ENCODE measurements at places on chromosomes 16 and 17. TPM values are rescaled to one million over a fixed set of nuclear protein-coding genes. Genes with fewer than 3 reads are reported as not detected.
A peak's percentile ranks its signal among the peaks of the same experiment; 100 is the strongest.

DNA sequence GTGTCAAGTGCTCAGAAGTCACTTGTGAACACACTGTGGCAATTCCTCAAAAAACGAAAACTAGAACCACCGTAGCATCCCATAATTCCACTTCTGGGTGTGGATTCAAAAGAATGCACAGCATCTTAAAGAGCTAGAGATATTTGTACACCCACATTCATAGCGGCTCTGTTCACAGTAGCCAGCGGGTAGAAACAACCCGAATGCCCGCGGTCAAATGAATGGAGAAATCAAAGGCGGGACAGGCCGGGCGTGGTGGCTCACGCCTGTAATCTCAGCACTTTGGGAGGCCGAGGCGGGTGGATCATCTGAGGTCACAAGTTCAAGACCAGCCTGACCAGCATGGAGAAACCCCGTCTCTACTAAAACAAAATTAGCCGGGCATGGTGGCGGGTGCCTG, 337.5 kb downstream of the SEC14L1 start:
- no peaks in the 10 kb centered on the region for H3K27me3 ChIP-seq
- H3K36me3 ChIP-seq: peaks cover 29% of the 10 kb centered on the region
- H3K4me3 ChIP-seq: no peak overlapping the region
- DNase-seq: no peak

GRCh38 chr16:29315916-29316517, 90.5 kb downstream of the NPIPB11 start:
- no peak for DNase-seq
- peaks cover 8% of the 10 kb centered on the region for H3K4me1 ChIP-seq
- H3K36me3 ChIP-seq: no peaks in the 10 kb centered on the region
- no peaks in the 10 kb centered on the region for H3K27me3 ChIP-seq

DNA sequence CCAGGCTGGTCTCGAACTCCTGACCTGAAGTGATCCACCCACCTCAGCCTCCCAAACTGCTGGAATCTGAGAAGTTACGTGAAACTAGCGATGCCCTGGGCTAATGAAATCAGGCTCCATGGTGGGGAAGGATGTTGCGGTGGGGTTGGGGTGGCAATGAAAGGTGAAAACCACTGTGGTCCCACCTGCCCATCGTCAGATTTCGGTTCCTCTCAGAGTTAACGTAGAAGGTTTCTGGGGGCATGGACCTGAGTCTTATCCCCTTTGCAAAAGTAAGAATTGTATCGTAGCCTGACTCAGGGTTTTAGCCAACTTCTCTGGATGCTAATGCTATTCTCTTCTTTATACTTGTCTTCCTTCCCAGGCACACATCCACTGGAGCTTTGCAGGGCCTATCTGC, 402.3 kb downstream of the WWOX start:
- no peak for DNase-seq
- no peak overlapping the region for H3K4me3 ChIP-seq
- no peak overlapping the region for H3K27ac ChIP-seq
- H3K27me3 ChIP-seq: no peaks in the 10 kb centered on the region
- H3K36me3 ChIP-seq: no peaks in the 10 kb centered on the region

- DNase-seq: no peak
- no peaks in the 10 kb centered on the region for H3K4me1 ChIP-seq
- H3K4me3 ChIP-seq: no peak overlapping the region
- H3K27me3 ChIP-seq: no peaks in the 10 kb centered on the region
- no peak overlapping the region for H3K27ac ChIP-seq
These were observed 22.5 kb downstream of the ELAC2 start for GRCh38 chr17:12995106-12995895.

GRCh38 chr17:32852811-32853210, 24.1 kb downstream of the MYO1D start:
- no peaks in the 10 kb centered on the region for H3K36me3 ChIP-seq
- no peaks in the 10 kb centered on the region for H3K4me1 ChIP-seq
- H3K27ac ChIP-seq: no peak overlapping the region
- peaks cover 15% of the 10 kb centered on the region for H3K27me3 ChIP-seq
- DNase-seq: no peak

GRCh38 chr16:22317001-22317530, 19.9 kb downstream of the POLR3E start:
- DNase-seq: no peak
- peaks cover 7% of the 10 kb centered on the region for H3K4me1 ChIP-seq
- H3K27me3 ChIP-seq: no peaks in the 10 kb centered on the region

GRCh38 chr16:86077243-86077940, 178.4 kb downstream of the IRF8 start:
- no peaks in the 10 kb centered on the region for H3K36me3 ChIP-seq
- peaks cover 12% of the 10 kb centered on the region for H3K27me3 ChIP-seq
- no peak overlapping the region for H3K4me3 ChIP-seq
- no peak for DNase-seq

GRCh38 chr17:49603238-49603637, 27.6 kb downstream of the NXPH3 start:
- no peaks in the 10 kb centered on the region for H3K27me3 ChIP-seq
- DNase-seq: no peak
- H3K36me3 ChIP-seq: peaks cover 12% of the 10 kb centered on the region
- no peaks in the 10 kb centered on the region for H3K4me1 ChIP-seq
- no peak overlapping the region for H3K4me3 ChIP-seq

DNA sequence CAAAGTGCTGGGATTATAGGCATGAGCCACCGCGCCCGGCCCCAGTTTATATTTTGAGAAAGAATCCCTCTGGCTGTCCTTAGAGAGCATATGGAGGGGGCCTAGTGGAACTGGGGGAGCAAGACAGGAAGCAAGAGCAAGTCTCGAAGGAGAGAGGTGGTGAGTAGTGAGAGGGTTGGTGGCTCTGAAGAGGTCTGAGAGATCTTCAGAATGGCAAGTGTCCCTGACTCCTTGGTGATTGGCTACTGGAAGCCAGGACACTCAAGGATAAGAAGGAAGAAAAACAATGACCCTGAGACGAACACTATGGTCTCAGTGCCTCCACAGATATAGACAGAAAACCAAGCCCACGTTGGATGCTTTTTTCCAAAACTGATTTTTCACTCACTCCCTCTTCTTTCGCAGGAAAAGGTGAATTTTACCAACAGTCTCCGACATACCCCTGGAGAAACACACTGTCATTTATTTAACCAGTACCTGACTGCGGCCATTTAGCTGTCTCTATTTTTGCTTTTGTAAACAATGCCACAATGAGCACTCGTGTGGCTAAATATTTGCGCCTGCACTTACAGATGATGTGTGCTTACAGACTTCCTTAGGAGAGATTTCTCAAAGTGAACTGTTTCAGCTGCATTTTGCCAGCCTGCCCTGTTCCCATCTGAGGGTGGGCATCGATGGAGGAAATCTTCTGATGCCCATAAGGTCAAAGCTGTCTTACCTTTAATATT, 15.9 kb upstream of the DOK4 start:
- H3K36me3 ChIP-seq: no peaks in the 10 kb centered on the region
- DNase-seq: no peak
- peaks cover 11% of the 10 kb centered on the region for H3K4me1 ChIP-seq
- H3K4me3 ChIP-seq: no peak overlapping the region

GRCh38 chr17:5785867-5786509, 201.7 kb upstream of the NLRP1 start:
- no peaks in the 10 kb centered on the region for H3K4me1 ChIP-seq
- no peak overlapping the region for H3K4me3 ChIP-seq
- no peak overlapping the region for H3K27ac ChIP-seq
- peaks cover 45% of the 10 kb centered on the region for H3K27me3 ChIP-seq

- H3K27ac ChIP-seq: peak overlapping the region; percentile 79
- H3K4me1 ChIP-seq: peaks cover 30% of the 10 kb centered on the region
- H3K27me3 ChIP-seq: no peaks in the 10 kb centered on the region
These were observed 655 bp downstream of the ATXN1L start for GRCh38 chr16:71846431-71846830.

- H3K4me1 ChIP-seq: no peaks in the 10 kb centered on the region
- no peak overlapping the region for H3K27ac ChIP-seq
- no peak overlapping the region for H3K4me3 ChIP-seq
- no peaks in the 10 kb centered on the region for H3K36me3 ChIP-seq
- H3K27me3 ChIP-seq: no peaks in the 10 kb centered on the region
- no peak for DNase-seq
These were observed 332.2 kb upstream of the KIF2B start for GRCh38 chr17:53490447-53490968.

GRCh38 chr16:25395528-25395927, 137.9 kb upstream of the ZKSCAN2 start:
- H3K27ac ChIP-seq: no peak overlapping the region
- H3K4me3 ChIP-seq: no peak overlapping the region
- no peaks in the 10 kb centered on the region for H3K4me1 ChIP-seq
- no peaks in the 10 kb centered on the region for H3K27me3 ChIP-seq
- no peaks in the 10 kb centered on the region for H3K36me3 ChIP-seq
- no peak for DNase-seq

GRCh38 chr16:84754353-84754856, 54.6 kb downstream of the USP10 start:
- H3K27ac ChIP-seq: peak overlapping the region; percentile 18
- peaks cover 22% of the 10 kb centered on the region for H3K36me3 ChIP-seq
- no peak overlapping the region for H3K4me3 ChIP-seq
- DNase-seq: peak; percentile 61

GRCh38 chr16:27174798-27175197, 28.5 kb upstream of the KDM8 start:
- H3K36me3 ChIP-seq: peaks cover 9% of the 10 kb centered on the region
- DNase-seq: no peak
- H3K27ac ChIP-seq: no peak overlapping the region
- peaks cover 64% of the 10 kb centered on the region for H3K4me1 ChIP-seq

DNA sequence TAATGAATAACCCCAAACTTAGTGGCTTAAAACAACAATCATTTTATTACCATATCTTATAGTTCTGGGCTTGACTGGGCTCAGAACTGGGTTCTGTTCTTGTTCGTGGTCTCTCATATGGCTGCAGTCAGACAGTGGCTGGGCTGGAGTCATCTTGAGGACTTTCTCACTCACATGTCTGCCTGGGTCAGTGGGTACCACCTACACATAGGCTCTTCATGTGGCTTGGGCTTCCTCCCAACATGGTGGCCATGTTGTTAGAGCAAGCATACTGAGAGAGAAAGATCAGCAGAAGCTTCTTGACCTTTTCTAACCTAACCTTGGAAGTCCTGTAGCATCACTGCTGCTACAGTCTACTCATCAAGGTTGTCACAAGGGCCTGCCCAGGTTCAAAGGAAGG, 158.6 kb upstream of the SDK2 start:
- DNase-seq: no peak
- H3K27me3 ChIP-seq: peaks cover 10% of the 10 kb centered on the region
- H3K27ac ChIP-seq: no peak overlapping the region
- H3K36me3 ChIP-seq: no peaks in the 10 kb centered on the region
- no peaks in the 10 kb centered on the region for H3K4me1 ChIP-seq

DNA sequence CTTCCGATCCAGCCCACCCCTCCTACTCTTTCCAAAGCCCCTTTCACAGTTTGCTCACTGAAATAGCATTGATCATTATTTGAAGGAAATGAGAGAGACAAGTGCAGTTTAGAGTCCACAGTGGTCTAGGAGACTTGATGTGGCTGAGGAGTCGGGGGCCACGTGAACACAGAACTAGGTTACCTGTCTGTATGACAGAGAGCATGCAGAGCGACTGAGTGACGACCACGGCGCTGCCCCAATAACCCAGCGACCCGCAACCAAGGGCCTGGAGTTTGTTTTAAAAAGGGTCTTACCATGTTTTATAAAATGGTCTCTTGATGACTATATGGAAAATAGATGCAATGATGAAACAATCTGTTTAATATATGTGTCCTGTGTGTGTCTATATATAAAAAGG, 39.5 kb downstream of the NDEL1 start:
- H3K36me3 ChIP-seq: peaks cover 4% of the 10 kb centered on the region
- no peak for DNase-seq
- no peaks in the 10 kb centered on the region for H3K27me3 ChIP-seq

CEP295NL gene
- 0.19 TPM for total RNA-seq

NLRC3 gene
- 12.3 TPM for total RNA-seq

KIF18B gene
- total RNA-seq: 37.1 TPM

AIPL1 gene
- not detected for total RNA-seq

ZNF750 gene
- not detected for total RNA-seq

KLHL10 gene
- total RNA-seq: 0.30 TPM

All from activated naive CD8-positive, alpha-beta T cell treated with anti-CD3 and anti-CD28 coated beads for 36 hours (primary cell).